ENCODE measurements at places on chromosomes 11 and 22. TPM values are rescaled to one million over a fixed set of nuclear protein-coding genes. Genes with fewer than 3 reads are reported as not detected.

GRCh38 chr11:70517988-70518907, 119.9 kb downstream of the CTTN start:
- DNase-seq: no peak

- no peak for DNase-seq
Observed at GRCh38 chr22:27312966-27313855, 488.3 kb downstream of the MN1 start.

DNA sequence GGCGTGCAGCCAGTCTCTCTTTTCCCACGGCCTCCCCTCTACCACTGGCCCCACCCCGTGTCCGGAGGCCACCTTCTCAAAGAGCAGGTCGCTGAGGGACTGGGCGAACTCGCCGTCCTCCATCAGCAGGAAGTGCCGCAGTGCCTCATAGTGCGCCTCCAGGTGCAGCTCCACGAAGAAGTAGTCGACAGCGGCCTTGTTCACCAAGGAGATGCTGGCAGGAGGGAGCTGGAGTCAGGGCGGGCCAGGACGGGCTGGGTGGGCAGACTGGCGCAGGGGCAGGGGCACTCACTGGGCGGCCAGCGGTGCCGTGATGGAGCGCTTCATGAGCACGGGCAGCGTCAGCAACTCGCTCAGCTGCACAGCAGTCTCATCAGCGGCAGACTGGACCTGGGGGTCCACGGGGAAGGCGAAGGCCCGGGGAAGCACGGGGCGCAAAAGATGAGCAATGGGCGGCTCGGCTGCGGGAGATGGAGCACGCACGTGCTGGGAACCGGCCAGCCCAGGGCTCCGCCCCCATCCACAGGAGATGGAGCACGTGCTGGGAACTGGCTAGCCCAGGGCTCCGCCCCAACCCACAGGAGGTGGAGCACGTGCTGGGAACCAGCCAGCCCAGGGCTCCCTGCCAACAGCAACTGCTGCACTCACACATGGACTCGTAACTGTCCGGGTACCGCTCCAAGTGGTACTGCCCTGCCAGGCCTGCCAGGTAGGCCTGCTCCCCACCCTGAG, 18.4 kb downstream of the SELENOO start:
- DNase-seq: peak; percentile 99

DNA sequence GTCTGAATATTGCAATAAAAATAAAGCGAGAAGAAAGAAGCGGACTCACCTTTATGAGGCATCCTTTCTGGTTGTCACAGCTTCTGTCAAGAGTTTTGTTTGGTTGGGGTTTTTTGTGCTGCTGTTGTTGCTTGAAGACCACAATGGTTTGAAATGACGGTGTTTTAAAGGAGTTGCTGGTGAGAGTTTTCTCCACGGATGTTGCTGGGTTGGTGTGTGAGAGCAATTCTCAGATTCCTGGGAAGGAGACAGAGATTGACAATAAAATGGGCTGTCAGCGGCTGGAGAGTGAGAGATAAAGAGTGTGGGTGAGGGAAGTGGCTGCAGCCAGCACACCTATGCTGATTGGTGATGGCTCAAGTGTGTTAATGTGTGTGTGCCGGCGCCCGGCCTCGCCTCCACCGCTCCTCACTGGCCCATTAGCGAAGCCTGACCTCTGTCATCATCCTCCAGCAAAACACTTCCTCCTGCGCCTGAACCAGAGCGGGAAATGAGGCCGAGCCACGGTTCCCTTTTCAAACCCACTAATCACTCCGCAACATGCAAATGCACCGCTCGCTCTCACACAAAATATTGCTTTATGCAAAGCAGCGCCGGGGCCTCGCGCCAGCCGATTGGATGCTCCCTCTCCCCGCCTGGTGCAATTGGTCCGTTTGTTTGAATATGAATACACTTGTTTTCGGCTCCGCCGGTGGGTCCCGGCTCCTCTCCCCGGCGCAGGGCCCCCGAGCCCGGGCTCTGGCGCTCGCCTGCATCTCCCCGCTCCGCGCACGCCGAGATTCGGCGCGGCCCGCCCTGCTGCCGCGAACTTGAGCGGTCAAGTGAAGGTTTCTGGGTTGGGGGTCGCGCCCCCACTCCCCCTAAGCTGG, at the start of gene PAX6:
TSS of gene PAX6 (minus strand) at position 544 of the 869 bp plus-strand sequence. CDS start 4,911 bp downstream, outside the sequence.
- no peak for DNase-seq

The TBX1 gene
- 0.40 TPM for total RNA-seq

The PHF21B gene
- total RNA-seq: not detected
